ENCODE measurements at places on chromosomes 2 and 18.
A peak's percentile ranks its signal among the peaks of the same experiment; 100 is the strongest.

GRCh38 chr2:129870685-129871241 is 108.7 kb upstream of the RAB6C start:
- no peak for DNase-seq

DNA sequence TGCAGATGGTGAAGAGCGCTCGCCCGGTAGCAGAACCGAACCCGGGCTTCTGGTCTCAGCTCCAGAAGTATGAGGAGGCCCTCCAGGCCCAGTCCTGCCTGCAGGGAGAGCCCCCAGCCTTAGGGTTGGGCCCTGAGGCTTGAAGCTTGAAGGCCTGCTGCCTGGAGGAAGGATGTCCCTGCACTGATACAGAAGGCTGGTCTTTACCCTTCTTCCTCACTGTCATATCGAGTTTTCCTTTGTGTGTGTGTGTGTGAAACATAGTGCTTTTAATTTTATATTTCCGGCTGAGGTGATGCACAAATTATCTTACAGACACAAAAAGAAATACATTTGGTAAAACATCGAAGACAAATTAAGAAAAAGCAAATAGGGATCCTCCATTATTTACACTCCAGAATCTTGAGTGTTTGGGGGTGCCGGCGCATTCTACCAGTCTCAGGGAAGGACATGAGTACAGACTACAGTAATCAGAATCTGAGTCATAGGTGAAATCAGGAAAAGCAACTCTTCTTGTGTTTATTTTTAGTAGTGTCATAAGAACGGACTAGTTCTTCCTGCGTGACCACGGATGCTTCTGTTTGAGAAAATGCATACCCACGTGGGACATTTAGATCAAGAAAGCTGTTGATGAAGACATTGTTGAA is 1.3 kb downstream of the DUSP28 start:
- DNase-seq, result no peak

GRCh38 chr2:100900156-100900795 is 80.3 kb downstream of the NPAS2 start:
- DNase-seq, result no peak

DNA sequence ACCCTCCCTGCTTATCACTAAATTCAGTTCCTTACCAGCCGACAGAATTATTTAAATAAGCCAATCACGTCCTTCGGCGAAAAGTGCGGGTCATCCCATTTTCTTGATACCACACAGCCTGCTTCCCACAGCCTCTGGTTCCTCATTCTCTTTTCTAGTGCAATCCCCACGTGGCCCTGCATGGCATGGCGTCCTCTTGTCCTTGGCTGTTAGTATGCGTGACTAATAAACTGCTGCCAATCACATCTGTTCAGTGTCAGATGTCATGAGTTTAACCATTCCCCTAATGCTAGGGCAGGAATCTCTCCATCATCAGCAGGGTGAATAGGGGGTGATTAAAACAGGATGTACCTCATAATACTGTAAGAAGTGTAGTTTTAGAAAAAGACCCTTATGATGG is 62.8 kb upstream of the TSPYL6 start:
- no peak for DNase-seq

DNA sequence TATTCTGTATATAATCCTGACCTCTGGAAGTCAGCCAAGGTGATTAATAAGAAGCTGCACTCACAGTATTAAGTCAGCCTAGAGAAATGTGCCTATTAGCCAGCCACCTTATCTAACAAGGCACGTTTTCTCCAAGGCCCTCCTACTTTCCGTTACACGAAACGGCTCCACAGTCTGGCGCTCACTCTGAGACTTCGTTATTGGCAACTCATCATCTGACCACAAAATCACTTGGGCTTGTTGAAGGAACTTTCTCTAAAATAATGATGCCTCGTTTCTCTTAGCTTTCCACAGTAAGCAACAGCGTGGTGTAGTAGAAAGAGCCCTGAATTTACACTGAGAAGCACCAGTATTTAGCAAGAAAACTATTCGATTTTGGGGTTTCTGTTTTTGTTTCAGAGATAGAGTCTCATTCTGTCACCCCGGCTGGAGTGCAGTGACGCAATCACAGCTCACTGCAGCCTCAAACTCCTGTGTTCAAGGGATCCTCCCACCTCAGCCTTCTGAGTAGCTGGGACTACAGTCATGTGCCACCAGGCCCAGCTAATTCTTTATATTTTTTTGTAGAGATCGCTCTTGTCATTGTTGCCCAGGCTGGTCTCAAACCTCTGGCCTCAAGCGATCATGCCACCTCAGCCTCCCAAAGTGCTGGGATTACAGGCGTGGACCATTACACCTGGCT is 53.6 kb upstream of the SLC14A1 start:
- DNase-seq, result peak; percentile 38

GRCh38 chr2:9101763-9102425 is 98.4 kb upstream of the MBOAT2 start:
- no peak for DNase-seq

DNA sequence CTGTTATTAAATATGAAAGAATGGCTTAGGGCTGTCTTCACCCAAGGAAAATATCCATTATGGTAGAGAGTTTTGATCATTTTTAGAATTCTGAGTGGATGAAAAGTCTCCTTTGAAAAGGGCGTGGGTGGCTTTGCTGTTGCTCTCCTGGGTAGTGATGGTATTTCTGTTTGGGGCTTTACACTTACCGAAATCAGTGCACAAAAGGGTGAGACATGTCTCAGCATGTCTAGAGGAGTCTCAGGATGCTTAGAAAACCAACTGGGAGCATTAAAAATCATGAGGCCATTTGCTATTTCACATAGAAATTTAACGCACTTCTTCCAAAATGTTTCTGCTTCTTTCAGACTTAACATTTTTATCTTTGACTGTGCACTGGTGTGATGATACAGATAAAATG is 49.6 kb downstream of the ZCCHC2 start:
- no peak for DNase-seq

Measured in activated T-cell treated with anti-CD3 and anti-CD28 coated beads for 4 hours (primary cell).